ENCODE measurements at places on chromosomes 16 and 17.

DNA sequence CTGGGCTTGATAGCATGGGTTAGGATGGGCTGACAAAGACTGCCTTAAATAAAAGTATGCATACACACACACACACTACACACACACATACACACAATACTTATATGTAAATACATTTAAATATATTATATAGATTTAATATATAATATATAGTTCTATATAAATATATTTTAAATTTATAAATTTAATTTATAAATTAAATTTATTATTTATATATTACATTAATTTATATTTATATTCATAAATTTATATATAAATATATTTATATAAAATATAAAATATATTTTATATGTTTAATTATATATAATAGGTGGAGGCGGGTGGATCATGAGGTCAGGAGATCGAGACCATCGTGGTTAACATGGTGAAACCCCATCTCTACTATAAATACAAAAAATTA is 83.2 kb downstream of the CDH13 start:
- DNase-seq = no peak

DNA sequence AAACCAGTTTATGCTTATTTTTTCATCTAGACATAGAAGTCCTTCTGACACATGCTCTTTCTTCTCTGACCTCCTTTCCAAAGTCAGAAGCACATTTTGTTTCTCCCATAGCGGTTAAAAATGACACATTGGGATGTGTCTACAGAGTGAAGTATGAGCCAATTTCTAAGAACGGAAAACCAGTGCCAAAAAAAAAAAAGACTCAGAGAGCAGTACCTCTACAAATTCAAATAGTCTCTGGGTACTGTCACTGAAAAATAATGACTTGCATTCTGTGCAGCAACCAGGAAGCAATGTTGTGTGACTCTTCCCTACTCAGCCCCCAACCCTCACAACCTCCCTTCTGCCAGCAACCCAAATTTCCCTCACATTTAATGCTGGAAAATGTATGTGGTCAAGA is 145.5 kb upstream of the PMFBP1 start:
- no peak for DNase-seq

DNA sequence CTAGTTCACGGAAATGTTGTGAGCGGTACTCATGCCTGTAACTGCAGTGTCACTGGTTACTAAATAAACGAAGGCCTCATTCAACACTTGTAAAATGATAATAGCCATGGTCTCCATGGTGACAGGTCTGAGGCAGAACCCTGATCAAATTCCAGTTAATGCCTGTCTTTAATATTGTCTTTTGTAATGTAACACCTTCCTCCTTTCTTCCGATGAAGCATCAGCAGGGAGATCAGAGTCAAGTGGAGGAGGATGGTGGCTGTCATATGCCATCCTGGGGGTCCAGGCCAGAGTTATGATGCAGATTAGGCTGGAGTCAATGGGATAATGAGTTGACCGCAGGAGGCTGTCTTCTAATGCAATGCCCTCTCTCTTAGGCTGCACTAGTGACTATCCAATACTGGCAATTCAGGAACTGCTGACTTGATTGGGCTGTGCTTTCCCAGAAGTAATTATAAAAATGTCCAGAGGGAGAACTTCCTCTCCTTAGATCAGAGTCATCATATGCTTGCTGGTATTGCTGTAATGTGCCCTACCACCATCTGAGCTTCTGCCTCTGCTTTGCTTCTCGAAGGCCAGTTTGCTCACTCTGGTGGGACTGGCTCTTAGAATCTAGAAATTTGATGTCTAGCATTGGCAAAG is 419.1 kb downstream of the CA10 start:
- DNase-seq = no peak

GRCh38 chr17:65485388-65486299 is 75.8 kb downstream of the AXIN2 start:
- no peak for DNase-seq

DNA sequence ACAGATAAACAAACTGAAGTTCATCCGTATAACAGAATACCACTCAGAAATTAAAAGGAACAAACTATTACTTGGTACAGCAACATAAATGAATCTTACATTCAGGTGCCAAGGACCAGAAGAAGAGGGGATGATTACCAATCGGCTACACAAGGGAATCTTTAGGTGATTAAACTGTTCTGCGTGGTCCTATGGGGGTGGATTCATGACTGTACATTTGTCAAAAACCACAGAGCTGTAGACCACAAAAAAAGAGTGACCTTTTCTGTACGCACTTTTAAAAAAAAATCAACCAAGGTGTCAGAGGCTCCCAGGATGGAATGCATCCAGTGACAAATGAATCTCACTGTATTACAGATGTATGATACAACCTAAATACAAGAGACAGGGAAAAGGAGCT is 110.8 kb downstream of the CDYL2 start:
- no peak for DNase-seq

DNA sequence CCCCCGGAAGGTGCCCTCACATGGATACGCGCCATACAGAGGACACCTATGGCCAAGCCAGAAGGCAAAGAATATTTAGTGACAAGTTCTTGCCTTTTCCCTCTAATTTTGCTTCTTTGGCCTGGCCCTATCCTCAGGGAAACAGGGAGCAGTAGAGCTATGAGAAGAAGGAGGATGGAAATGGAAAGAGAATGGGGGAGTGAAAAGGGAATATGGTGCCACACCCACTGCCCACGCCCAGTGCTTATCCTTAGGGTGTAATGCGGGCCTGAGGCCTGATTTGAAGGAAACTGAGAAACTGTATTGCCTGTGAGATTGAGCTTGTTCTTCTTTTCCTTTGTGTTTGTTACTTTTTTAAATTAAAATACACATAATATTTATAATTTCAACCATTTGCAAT is 255.1 kb downstream of the HS3ST3A1 start:
- DNase-seq = no peak

GRCh38 chr16:56340416-56340815 is 84.9 kb downstream of the AMFR start:
- DNase-seq = no peak

DNA sequence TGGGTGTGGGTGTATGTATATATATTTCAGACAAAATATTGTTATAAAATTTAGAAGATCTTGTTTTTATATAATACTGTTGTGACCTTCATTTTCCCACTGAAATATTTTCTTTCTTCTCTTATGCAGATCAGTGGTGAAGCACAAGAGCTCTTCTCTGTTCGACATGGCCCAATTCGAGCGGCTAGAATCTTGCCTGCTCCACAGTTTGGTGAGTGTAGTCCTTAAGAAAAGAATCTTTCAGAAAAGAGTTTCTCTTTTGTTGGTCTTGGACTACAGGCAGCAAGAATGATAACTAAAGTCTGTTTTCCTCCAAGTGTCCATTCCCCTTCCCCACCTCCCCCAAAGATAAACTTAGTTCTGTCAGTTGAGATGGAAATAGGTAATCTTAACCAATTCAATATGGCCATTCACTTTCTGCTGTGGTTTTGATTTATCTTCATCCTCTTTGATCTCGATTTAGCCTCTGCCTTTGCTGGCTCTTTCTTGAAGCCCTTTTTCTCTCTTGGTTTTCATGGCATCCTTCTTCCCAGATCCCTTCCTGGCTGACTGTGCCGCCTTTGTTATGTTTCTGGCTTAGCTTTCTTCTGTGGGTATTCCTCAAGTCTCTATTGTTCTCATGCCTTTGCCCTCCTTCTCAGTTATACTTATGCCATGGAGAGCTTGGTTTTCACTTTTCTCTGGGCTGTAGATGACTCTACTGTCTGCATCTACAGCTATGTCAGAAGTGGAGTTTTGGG is 69.6 kb downstream of the BCAS3 start:
- peak; percentile 14 for DNase-seq

GRCh38 chr17:45291171-45291805 is 25.5 kb downstream of the MAP3K14 start:
- no peak for DNase-seq

DNA sequence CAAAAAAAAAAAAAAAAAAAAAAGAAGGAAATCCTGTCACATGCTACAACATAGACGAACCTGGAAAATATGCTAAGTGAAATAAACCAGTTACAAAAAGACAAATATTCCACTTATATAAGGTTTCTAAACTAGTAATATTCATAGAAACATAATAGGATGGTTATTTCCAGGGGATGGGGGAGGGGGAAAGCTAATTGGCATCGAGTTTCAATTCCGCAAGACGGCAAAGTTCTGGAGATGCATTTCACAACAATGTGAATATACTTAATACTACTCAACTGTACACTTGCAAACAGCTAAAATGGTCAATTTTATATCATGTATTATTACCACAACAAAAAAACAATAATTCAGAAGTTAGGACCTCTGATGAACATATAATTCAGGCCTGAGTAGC is 37.9 kb upstream of the ABCA9 start:
- no peak for DNase-seq

GRCh38 chr16:89722392-89723278 is 1.3 kb downstream of the ZNF276 start:
- DNase-seq = no peak

DNA sequence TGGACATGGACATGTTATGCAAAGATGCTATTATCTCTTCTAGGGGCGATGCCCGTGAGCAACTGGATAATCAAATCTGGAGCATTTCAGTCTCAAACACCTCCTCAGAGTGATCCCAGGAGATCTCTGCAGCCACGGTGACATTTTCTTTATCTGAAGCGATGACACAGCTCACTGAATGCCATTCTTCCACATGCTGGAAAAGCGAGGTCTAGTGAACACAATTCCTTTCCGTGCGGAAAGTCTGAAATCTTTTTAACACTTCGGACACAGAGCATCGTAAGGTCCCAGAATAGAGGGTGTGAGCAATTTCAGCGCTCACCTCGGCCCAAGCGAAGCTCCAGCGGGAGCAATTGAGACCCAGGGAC is 531 bp upstream of the HASPIN start:
- no peak for DNase-seq

GRCh38 chr16:7714775-7715174 is 382.1 kb downstream of the RBFOX1 start:
- no peak for DNase-seq

DNA sequence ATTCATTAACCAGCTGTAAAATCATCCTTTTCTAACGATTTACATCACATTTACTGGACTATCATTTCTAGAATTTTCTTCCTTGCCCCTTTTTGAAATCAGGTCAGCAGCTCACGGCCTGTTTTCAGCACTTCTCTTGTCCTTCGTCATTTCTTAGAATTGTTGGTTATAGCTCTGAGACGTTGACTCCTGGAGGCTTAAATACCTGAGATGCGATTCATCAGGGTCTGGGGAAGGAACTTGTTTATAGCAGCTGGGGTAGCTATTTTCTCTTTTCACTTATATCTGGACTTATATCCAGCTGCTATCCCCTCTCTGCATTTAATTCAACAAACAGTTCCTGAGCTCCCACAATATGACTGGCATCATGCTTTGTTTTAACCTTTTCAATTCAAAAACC is 338.7 kb upstream of the TNRC6C start:
- no peak for DNase-seq

DNA sequence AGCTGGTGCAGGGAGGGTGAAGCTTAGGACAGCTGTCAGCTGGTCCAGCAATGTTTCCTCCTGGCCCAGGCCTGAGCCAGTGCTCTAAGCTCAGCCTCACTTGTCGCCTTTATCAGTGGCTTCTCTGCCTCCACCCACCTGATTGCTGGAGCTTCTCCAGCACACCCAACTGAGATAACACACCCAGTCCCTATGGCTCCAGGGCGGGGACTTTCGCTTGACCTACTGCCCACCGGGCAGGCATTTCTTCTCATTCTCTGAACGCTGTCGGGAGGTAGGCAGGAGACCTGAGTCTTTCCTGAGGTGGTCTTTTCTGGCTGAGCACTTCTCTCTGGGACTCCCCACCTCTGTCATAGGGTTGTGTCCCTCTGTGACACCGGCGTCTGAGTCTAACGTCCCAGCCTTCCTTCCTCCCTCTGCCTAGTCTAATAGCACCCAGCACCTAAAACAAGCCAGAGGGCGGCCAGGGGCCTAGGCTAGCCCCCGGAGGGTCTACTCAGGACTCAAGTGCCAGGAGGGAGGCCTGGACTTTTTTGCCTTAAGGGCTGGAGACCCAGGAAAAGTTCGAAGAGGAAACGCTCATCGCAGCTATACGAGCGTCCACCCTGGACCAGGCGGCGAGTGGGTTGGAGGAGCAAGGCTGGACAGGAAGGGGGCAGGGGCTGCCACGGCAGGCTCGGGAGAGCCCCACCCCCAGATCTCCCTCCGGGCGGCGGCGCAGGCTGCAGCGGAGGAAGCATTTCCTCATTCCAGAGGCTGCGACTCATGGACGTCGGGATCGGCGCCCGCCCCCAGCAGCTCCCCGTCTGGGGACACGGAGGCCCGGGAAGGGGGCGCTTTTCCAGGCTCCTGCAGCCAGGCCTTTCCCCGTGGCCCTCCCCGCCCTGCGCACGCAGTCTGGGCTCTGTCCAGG is 756 bp downstream of the TAX1BP3 start:
- DNase-seq = no peak

GRCh38 chr16:20074099-20074991 is 655 bp upstream of the GPR139 start:
- DNase-seq = no peak

DNA sequence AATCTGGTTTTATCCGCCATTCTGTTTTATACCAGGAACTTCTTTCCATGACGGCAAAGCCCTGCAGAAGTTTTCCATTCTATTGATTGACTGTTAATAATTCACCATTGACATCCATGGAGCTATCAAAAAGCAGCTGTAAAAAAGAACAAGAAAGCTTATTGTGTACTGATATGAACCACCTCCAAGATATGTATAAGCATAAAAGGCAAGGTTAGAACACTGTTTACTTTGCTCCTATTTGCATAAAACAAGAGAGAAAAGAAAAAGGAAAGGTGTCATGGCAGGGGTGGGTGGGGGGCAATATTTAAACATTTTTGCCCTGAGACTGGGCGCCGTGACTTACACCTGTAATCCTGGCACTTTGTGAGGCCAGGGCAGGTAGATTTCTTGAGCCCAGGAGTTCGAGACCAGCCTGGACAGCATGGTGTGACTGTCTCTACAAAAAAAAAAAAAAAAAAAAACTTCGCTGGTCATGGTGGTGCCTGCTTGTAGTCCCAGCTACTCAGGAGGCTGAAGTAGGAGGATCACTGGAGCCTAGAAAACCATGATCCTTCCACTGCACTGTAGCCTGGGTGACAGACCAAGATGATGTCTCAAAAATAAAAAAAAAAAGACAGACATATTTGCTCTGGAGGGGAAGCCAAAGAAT is 52.5 kb downstream of the TMEM114 start:
- DNase-seq = no peak

GRCh38 chr17:41970901-41971331 is 4.3 kb downstream of the CNP start:
- no peak for DNase-seq

DNA sequence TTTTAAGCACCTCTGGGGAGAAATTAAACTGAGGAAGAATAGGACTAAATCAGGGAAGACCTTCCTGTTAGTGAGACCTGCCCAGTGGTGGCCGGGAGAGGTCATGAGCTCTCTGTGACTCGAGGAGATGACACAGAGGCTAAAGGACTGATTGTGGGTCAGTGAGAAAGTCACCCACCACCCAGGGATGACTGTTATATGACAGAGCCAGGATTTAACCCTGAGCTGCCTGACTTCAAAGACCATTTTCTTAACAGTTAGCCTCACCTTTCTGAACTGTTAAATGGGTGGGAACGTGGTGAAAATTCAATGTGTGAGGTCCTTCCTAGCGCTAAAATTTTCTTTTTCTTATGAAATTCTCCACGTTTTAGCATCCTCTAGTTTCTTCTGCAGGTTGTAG is 72.5 kb downstream of the WSB1 start:
- no peak for DNase-seq
